Tongue (tissue), 3 donors: ENCODE measurements at places on chromosomes 1 and 21. TPM values are rescaled to one million over a fixed set of nuclear protein-coding genes. Genes with fewer than 3 reads are reported as not detected.

DNA sequence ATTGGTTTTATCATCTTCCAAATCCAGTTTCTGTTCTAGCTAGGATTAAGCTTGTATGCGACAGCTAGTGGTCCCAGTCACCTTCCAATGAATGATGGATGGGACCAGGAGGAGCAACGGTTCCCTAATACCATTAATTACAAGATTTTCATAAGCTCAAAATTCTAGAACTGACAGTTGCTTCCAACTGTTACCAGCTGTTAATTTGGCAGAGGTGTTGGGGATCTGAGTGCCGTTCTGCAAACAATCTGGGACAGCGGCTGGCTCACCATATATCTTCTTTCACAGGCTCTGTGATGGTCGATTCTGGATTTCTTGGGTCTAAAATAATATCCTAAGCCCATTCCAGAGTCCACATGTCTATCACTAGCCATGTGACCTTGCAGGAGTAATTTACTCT is 34.5 kb upstream of the RALGPS2 start:
- DNase-seq: peak; percentile 83

DNA sequence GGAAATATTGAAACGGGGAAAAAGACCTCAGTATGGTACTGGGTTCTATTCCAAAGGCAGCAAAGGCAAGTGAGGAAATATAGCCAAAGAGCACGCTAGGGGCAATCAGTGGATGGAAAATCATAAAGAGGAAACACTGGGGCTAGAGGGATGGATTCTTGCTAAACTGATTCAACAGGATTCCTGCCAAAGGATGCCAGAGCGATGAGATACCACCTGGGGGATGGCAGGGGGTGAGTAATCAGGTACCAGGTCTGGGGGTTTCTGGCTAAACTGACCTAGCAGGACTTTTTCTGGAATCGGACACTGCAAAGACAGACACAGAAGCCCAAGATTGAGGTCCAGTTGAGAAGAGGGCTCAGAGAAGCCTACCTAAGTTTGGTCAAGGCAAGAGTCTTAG is 6.7 kb downstream of the CHI3L2 start:
- no peak for DNase-seq

DNA sequence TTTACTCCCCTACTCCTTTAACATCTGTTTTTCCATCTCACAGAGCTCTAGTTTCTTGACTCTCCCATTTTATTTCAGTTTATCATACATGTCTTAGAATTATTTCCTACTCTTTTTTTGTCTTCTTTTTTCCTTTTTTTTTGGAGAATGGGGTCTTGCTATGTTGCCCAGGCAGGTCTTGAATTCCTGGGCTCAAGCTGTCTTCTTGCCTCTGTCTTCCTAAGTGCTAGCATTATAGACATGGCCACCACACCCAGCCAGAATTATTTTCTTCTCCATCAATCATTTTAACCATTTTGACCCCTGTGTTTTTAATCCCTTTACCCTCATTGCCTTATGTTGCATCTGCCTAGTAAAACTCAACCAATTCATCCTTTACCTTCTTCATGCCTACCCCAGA is 123.2 kb upstream of the KIAA1614 start:
- DNase-seq: no peak

DNA sequence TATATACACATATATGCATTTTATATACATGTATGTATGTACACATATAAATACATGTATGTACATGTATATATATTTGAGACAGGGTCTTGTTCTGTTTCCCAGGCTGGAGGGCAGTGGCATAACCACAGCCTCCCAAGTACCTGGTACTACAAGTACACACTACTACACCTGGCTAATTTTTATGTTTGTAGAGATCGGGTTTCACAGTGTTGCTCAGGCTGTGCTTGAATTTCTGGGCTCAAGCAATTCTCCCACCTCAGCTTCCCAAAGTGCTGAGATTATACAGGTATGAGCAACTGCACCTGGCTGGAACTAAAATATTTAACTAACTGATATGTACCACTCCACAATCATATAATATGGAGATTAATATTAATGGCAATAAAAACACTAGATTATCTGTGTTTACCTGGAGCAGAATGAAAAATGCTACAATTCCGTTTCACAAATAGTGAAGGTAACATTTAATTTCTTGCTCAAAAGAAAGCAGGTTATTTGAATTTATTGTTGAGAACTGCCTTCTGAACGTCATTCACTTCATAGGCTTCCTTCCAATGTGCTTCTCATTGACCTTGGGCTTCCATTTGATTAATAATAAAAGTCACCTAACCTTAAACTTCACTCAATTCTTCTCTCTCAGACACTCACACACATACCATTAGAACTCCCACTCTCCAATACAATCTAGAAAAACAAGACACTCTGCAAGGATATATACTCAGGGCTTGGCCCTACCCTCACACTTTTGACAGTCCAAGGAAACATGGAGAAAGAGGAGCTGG is 57.0 kb downstream of the PTGER3 start:
- DNase-seq: no peak

DNA sequence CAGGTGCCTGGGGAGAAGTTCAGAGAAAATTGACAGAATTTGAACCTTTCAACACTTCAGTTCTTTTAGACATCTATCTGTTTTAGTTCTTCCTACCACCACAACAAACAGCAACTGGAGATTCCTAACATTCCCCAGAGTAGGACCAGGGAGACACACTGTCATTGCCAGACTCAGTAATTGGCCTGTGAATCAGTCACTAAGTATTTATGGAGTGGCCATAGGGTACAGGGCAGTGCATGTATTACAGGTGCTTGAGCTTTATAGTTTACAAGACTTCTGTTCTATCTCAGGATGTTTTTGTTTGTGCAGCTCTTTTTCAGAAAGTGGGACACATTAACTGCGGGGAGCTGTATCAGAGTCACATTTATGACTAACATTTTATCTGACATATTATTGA is 1.7 kb downstream of the CDC14A start:
- peak; percentile 50 for DNase-seq

DNA sequence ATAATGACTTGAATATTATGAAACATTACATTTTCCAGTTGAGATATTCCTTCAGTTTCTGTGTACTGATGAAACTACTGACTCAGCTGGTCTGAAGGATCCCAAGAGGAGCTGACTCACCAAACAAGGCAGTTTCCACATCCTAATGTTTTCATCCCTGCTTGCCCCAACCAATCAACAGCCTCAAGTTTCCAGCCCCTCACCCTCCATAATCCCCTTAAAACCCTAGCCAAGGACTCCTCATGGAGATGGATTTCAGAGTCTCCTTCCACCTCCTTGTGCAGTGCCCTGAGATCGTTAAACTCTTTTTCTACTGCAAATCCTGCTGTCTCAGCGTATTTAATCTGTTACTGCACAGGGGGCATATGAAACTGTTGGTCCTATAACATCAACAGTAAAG is 83.1 kb upstream of the HAO2 start:
- DNase-seq: peak; percentile 30

DNA sequence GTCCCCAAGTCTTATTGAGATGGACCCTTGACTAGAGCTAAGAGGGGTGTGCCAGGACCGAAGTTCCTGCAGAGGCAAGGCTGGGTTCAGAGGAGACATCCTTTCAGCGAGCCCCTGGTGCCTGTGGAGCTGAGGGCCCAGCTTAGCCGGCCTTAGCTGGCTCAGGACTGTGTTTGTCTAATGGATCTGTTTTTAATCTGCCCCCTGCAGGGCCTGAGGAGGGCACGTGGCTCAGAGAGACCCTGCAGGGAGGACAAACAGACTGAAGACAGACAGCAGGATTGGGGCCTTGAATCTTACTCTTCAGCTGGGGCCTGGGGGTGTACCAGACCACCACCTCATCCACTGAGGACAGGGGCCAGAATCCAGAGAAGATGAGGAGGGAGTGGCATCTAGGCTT is 1.6 kb downstream of the CRABP2 start:
- DNase-seq: peak; percentile 26

DNA sequence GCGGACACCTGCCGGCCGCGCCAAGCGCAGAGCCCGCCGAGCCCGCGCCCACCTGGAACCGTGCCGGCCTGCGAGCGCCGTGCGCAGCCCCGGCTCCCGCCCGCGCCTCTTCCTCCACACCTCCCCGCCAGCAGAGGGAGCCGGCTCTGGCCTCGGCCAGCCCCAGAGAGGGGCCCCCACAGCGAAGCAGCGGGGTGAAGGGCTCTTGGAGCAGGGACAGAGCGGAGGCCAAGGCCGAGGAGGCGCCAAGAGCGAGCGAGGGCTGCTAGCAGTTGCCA is 50.1 kb upstream of the KRTAP19-8 start:
- no peak for DNase-seq

GRCh38 chr21:28723646-28724045 is 269.0 kb downstream of the LTN1 start:
- no peak for DNase-seq

- peak; percentile 34 for DNase-seq
Measured at GRCh38 chr1:184388971-184389370, 2.1 kb downstream of the C1orf21 start.

- no peak for DNase-seq
Measured at GRCh38 chr1:81547912-81548303, 252.8 kb upstream of the ADGRL2 start.

GRCh38 chr1:86416343-86416742 is 7.6 kb upstream of the CLCA2 start:
- DNase-seq: no peak

GRCh38 chr1:6440198-6441126 is 15.9 kb downstream of the ESPN start:
- DNase-seq: no peak

GRCh38 chr1:163656095-163656759 is 334.5 kb downstream of the NUF2 start:
- DNase-seq: no peak

- no peak for DNase-seq
Measured at GRCh38 chr21:30058928-30059327, 107.7 kb downstream of the CLDN17 start.

GRCh38 chr1:63615768-63616420 is 22.7 kb downstream of the PGM1 start:
- DNase-seq: peak; percentile 91

DNA sequence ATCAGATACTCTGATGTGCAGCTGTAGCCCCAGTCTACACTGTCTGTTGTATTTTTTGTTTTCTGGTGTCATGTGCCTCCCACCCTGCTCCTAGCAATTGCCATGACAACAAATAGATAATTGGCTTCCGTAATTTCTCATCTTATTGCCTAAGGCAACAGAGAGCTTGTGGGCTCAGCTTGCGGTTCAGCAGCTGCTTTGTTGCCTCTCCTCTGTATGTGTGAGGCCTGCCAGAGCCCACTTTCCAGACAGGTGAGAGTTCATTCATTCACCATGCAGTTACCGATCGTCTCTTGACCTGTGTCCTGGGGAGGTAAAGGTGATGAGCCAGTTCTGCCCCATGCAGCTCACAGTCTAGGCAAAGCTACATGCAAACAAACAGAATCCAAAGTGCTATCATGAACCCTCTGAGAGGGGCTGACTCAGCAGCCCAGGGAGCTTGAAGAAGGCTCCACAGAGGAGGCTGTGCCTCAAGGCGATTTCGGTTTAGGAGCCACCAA is 11.9 kb downstream of the LGALS8 start:
- peak; percentile 7 for DNase-seq

GRCh38 chr1:209506101-209506500 is 77.4 kb upstream of the CAMK1G start:
- DNase-seq: no peak

GRCh38 chr1:79874289-79874688 is 867.8 kb upstream of the ADGRL4 start:
- DNase-seq: no peak

DNA sequence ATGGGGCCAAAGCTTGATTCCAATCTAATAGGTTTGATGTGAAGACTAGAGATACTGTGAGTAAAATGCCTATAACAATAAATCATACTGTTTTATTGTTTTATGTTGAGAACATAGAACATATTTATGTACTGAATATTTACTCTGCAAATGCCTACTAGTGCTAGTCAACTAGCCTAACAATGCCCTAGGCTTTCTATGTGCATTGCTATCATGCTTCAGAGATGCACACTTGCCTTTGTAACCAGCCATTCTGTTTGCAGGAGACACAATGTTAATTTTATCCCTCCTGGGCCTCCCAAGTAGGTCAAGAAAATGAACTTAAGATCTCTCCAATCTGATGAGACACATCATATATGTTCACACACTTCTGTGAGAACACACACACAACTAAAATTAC is 530.8 kb upstream of the BEND5 start:
- no peak for DNase-seq

DNA sequence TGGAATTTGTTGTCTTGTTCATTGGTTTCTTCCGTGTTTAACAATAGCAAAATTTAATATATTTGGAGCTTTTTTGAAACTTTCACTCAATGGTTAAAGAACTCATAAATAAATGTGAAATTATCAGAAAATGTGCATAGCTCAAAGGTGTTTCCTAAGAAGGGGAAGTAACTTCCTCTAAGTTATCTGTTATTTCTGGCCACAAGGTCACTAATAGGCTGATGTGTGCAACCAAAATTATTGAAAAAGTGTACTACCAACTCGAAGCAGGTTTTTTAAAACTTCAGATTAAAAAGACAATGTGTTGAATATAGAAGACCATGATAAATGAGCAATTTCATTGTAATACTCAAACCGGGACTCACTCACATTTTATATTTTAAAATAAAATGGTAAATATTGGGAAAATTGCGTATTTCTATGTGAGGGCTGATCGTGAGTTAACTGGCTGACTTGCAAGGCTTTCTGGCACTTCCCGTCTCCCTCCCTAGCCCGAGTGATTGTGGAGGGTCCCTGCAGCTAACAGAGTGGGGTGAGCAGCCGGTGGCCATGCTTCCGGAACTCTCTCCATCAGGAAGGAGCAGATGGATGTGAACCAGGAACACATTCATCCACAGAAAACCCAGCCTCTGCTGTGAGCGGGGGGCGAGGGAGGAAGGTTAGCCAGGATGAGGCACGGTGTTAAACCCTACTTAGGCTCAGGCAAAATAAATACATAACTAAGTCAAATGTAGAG is 96.9 kb downstream of the ERG start:
- DNase-seq: no peak

DNA sequence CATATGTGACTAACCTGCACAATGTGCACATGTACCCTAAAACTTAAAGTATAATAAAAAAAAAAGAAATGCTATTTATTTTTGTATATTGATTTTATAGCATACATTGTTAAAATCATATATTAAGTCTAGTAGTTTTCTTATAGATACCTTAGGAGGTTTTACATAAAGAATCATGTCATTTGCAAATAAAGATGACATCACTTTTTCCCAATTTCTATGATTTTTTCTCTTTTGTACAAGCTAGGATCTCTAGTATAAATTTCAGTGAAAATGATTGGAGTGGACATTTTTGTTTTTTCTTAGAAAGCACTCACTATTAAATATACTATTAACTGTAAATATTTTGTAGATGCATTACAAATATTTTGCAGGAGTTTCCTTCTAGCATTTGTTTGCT is 20.5 kb upstream of the NTMT2 start:
- DNase-seq: no peak

Gene UBL4B
- total RNA-seq: not detected

Gene CAPN9
- total RNA-seq: 0.82 TPM

Gene WARS2
- total RNA-seq: 28.0 TPM

Gene MCOLN2
- total RNA-seq: not detected

Gene MYOG
- total RNA-seq: 256 TPM

Gene KMO
- total RNA-seq: 0.10 TPM

Gene KPRP
- 0.21 TPM for total RNA-seq

Gene RBM11
- total RNA-seq: not detected

Gene C1QA
- 15.8 TPM for total RNA-seq

Gene LRRC53
- not detected for total RNA-seq

Gene MRPL9
- total RNA-seq: 62.1 TPM

Gene F13B
- total RNA-seq: not detected

Gene CHI3L2
- 5.0 TPM for total RNA-seq
